ENCODE measurements at places on chromosomes 2 and 18.

DNA sequence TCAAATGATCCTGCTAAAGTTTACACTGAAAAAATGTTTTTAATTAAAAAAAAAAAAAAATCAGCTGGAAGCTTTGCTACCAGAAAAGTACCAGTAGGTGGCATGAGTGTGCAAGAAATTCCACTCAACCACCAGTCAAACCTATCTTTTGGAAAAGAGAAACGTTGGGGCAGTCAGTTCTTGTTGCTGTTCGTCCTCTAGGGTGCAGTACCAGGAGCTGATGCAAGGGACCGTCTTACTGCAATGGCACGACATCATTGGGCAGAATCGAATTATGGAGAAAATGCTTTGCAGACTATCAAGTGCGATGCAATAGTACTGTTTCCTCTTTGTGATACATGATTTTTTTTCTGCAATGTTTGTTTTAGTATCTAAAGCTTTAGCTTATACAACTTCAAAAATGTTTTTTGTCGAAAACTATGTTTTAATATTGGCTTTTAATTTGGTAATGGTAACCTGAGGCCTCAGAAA lies 18.3 kb downstream of the YPEL5 start:
- peak; percentile 65 for DNase-seq

- DNase-seq, result no peak
These were observed 28.8 kb upstream of the FBXO11 start for GRCh38 chr2:47935071-47935470.

- DNase-seq, result peak; percentile 43
These were observed 68.8 kb downstream of the DOK6 start for GRCh38 chr18:69469444-69469919.

- DNase-seq, result no peak
These were observed 58.0 kb downstream of the SRD5A2 start for GRCh38 chr2:31522786-31523185.

GRCh38 chr2:203682688-203683130 lies 23.7 kb upstream of the CD28 start:
- no peak for DNase-seq

- no peak for DNase-seq
These were observed 66.8 kb downstream of the ZNF236 start for GRCh38 chr18:76889091-76889699.

- no peak for DNase-seq
These were observed 691 bp downstream of the KYNU start for GRCh38 chr2:142878031-142878678.

All from stimulated activated naive CD8-positive, alpha-beta T cell treated with anti-CD3 and anti-CD28 coated beads, Interleukin-15, amount 100 ng/mL, for 72 hours (primary cell).